ENCODE measurements at places on chromosomes 2 and 18.

GRCh38 chr2:141497272-141497671, 633.5 kb downstream of the LRP1B start:
- no peak for DNase-seq

DNA sequence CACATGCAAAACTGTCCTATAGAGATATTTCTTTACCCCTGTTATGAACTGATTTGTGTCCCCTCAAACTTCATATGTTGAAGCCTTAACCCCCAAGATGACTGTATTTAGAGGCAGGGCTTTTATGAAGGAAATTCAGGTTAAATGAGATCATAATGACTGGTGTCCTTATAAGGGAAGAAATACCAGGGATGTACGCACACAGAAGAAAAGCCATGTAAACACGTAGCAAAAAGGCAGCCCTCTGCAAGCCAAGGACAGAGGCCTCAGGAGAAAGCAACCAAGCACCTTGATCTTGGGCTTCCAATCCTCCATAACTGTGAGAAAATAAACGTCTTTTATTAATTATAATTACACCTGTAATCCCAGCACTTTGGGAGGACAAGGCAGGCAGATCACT, 101.3 kb upstream of the NDUFV2 start:
- DNase-seq = no peak

DNA sequence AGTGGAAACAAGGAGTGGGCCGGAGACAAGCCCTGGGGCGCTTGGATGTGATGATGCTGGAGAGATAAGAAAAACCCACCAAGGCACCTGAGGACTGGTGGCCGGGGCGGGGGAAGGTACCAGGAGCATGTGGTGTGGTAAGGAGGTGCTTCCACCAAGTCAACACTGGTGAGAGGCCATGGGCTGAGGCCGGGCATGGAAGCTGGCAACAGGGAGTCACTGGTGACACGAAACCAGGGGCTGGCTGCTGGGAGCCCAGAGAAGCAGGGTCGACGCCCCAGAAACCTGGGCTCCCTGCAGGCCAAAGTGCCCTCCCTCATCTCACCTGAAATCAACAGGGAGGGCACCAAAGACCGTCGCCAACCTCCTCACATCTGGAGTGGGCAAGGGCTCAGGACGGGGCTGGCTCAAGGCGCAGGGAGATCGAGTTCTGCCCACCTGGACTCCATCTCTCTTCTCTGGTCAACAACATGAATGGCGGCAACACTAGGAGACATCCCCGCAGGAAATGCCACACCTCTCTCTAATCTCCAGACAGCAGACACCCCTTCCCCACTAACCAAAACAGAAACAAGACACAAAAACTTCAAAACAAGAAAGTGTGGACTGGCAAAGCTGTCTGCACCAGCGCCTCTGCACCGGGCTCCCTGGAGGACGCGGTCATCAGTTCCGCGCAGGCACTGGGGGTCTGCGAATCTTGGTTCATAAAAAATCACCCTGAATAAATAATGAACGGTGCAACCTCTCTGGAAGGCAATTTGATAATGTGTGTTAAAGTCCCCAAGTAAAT, 185.5 kb downstream of the HDAC4 start:
- no peak for DNase-seq

DNA sequence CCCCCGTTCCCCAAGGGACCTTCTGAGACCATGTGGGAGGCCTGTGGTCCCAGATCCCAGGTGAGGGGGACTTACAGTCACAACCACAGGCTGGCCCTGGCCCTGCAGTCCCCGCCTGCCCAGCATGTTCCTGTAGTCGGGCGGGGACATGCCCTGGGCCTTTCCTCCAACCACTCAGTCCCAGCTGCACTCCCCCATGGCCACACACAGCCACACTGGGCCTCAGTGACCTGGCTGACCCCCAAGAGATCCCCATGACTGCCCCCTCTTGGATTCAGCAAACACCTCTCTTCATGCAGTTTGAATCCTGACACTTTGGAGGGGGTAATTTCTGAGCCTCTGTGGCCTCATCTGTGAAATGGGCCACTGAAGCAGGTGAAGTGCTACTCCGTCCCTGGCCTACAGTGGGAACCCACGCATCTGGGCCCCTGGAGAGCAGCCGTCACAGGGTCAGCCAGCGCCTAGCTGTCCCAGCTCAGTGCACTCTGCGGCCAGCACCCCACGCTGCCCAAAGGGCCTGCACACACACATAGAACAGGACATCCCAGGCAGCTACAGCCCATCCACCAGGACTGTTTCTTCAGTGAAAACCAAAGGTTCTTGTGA, 12.7 kb upstream of the ARHGEF4 start:
- no peak for DNase-seq

DNA sequence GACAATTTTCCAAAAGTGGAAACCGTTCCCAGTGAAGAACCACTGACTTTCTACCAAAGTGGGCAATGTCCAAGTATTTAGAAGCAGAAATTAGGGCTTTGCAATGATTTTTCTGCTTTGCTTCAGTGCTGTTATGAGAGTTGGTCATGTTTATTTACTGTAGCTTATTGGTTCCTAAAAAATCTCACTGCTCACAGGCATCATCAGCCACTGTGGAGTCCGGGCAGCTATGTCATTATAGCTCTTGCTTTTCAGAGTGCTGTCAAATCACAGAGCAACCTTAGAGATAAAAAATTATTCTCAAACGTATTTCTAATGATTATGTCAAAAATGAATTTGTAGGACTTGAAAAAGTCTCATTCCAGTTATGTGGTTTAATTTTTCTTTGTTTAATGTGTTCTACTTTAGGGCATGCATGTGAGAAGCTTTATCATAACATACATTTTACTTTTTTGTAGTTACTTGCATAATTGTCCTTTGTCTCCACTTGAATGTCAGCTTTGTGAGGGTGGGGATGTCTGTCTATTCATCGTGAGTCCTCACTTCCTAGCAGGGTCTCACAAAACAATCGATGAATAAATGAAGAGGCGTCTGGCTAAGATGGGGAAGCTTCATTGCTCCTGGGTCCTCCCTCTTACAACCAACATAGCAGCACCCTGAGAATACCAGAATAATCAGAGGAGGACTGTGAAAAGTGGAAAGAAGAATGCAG, 117.6 kb downstream of the TPGS2 start:
- DNase-seq = no peak

DNA sequence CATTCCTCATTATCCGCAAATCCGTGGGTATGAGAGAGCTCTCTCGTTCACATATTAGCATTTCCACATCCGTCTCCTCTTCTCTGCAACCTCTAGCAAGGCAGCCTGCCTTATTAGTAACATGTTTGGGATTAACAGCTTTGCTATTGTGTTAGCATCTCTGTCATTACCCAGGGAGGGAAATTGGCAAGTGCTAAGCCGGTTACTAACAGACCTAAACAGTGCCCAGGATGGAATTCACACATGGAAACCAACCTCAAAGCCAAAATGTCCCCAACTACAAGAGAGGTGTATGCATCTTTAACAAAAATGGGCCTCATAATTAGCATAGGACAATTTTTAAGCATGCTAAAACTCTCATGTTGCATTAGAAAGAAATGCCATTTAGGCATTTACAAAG, 309.0 kb upstream of the MEIS1 start:
- DNase-seq = no peak

DNA sequence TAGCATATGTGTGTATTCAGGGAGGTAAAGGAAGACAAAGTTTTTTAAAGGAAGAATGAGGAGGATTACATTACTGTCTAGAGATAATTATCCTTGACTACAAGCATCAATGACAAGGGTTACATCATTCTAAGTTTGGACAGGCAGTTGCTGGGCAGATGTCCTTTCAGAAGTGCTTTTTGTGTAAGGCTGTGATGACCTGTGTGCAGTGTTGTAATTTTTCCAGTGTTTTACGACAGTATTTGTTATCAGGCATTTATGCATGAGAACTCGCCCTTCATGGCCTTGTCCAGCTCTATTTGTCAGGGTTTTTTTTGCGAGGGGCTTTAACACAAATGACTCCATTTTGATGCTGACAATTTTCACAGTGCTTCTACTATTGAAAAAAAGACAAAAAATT, 658.3 kb upstream of the NXPH2 start:
- no peak for DNase-seq

DNA sequence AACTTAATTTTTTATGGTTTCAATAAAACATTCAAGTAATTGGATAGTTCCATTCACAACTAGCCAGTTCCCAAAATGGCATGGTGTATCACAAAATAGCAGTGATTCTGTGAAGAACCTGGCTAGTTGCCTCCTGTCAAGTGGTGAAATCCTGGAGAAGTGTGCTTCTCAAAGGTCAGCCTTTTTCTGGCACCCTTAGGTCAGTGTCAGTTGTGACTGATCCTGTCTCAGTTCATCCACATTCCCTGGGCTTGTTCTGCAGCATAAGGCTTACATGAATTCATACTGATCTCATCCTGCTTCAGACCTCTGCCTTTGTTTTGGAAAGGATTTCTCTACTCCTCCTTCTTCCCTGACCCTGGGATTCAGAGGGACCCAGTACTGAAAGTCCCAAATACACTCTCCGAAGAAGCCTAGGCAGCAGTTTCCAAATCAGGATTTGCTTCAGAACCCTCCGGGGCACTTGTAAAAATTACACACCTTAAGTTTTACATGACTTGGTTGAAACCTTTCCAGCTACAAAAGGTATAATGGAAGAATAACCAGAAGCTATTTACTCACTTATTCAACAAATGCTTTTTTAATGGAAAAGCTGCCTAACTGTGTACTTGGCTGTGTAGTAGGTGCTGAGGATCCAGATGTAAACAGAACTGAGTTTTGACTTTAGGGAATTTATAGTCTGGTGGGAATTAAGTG, 11.0 kb downstream of the MAP3K20 start:
- DNase-seq = no peak

GRCh38 chr2:186544255-186544675, 45.6 kb upstream of the ITGAV start:
- DNase-seq = peak; percentile 64

DNA sequence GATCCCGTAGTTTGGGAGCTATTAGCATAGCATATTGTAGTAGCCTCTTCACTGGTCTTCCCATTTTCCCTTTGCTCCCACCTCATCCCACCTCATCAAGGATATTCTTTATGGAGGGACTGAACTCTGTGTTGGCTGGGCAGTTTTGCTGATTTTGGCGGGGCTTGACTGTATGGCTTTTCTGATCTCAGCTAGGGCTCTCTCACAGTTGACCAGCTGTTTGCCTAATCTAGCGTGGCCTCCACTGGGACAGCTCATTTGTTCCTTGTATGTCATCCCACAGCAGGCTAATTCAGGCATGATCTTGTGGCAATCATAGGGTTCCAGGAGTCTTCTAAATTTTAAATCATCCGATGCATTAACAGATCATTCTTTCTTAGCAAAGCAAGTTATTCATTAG, 30.2 kb upstream of the MTX2 start:
- DNase-seq = no peak

DNA sequence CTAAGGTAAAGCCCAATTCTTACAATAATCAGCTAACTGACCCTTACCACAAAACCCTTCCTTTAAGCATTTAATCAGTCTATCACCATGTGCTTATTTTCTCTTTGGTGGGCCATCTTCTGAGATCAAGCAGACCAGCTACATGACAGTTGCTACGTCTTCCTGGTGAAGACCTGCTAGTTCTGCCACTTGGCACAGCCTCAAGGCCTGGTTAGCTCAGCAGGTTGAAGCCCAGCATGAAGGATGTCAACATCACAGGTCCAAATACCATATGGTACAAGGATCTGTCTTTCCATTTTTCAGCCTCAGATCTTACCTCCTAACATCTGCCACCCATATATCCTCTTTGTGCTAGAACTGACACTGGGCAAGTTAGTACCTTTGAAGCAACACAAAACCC, 636.9 kb downstream of the LRP1B start:
- DNase-seq = no peak

- DNase-seq = no peak
Measured at GRCh38 chr2:150812066-150812465, 324.6 kb upstream of the RND3 start.

GRCh38 chr2:157426477-157426994, 17.4 kb downstream of the CYTIP start:
- DNase-seq = no peak

DNA sequence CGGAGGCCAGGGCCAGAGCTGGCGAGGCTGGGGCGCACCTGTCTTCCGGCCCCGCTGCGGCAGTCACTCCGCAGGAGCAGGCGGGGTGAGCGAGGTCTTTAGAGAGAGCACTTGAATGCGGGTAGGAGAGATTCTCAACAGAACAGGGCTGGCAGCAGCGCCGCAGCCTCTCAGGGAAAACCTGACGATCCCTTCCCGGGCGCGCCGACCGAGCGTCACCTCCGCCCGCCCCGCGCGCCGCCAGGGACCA, 526 bp downstream of the PRKRA start:
- DNase-seq = no peak

DNA sequence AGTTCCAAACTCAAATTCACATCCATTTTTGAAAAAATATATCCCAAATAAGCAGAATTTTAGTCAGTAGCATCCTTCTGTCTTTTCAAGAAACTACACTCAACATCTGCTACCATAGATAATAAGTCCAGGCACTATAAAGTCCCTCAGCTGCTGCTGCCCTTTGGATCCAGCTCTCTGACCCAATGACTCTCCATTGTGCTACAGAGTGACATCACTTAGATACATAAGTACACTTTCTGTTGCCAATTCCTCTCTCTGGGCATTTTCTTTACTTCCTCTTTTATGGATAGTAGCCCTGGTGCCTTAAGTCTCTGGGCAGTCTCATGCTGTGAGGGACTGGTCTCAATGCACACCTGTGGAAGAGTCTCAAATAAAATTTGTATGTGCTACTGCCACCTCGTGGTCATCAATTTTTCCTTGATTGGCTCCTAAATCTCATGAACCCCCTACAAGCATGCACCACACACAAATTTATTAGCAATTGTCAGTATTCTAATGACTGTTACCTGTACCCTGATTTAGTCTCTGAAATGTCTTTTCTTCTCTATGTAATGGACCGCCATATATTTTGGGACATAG, 219.2 kb downstream of the LRP1B start:
- DNase-seq = no peak

DNA sequence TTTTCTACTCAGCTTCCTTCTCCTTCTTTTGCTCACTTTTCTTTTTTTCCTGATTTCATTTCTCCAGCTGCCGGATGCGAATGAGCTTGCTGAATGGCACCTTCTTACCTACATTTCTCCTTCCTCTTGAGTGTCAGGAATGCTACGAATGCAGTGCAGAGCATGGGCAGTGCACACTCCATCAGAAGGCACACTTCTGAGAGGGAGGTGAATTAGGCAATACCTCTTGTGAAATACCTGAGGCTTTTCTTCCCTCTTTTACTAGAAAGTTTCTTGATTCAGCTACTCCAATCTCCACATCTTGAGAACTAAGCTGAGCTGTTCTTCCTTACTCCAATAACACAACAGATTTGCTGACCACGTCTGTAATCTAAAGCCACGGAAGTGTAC, 51.1 kb downstream of the PLEKHM3 start:
- DNase-seq = no peak

- no peak for DNase-seq
Measured at GRCh38 chr2:197801033-197801432, 3.4 kb upstream of the PLCL1 start.

- no peak for DNase-seq
Measured at GRCh38 chr2:73374269-73374668, 11.4 kb upstream of the ALMS1 start.

DNA sequence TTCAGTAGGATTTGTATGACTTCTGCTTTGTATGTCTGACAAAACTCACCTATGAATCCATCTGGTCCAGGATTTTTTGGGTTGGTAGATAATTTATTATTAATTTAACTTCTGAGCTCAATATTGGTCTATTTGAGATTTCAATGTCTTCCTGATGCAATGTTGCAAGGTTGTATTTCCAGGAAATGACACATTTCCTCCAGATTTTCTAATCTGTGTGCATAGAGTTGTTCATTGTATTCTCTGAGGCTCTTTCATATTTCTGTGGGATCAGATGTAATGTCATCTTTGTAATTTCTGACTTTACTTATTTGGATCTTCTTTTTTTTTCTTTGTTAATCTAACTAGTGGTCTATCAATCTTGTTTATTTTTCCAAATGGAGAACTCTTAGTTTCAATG, 584.7 kb upstream of the SETBP1 start:
- no peak for DNase-seq
